Activated T-helper 9 cell treated with anti-CD3 and anti-CD28 coated beads, Interleukin-2, amount 50 U/mL, for 16 hours (primary cell): ENCODE measurements at places on chromosomes 2 and 18.

DNA sequence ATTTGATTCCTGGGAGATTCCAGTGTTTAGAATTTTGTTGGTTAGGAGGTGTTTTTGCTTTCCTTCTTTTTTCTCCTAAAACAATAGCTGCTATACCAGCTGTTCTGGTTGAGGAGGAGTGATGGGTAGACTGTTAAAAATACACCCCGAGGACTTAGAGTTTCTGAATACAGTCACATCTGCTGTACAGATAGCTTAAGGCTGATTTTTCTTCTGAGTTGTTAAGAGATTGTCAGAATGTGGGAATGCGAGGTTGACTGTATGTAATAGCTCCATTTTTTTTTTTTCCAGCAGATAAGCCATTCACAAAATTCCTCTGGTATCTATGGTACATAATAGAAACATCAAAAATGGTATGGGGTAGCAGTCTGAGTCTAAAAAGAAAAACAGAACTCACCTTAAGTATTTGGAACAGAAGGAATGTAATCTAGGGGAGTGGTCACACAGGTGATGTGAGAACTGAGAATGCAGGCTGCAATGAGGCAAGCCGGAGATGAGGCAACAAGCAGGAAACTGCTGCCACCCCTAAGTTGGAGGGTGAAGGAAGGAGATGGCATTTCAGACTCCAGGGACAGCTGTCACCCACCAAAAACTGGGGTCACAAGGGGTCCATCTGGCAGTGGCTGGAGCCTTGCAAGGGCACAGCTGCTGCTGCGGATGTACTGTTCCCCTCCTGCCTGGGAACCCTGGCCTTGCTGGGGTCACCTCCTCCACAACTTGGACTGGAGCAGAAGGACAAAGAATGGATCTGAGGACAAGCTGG lies 2.4 kb downstream of the DGKD start:
- DNase-seq = no peak

GRCh38 chr2:44459739-44460138 lies 98.0 kb downstream of the CAMKMT start:
- DNase-seq = no peak

DNA sequence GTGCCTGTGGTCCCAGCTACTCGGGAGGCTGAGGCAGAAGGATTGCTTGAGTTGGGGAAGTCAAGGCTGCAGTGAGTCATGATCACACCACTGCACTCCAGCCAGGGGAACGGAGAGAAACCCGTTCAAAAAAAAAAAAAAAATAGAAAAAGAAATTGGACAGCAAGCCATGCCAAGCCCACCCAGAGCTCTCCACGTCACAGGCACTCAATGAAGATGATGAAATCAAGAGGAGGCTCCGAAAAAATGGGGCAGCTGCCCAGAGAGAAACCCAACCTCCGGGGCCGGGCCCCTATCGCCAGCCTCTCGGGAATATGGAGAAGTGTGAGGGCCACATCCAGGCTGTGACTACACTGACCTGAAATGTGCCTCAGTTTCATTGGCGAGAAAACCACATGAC lies 40.0 kb downstream of the BIN1 start:
- no peak for DNase-seq

DNA sequence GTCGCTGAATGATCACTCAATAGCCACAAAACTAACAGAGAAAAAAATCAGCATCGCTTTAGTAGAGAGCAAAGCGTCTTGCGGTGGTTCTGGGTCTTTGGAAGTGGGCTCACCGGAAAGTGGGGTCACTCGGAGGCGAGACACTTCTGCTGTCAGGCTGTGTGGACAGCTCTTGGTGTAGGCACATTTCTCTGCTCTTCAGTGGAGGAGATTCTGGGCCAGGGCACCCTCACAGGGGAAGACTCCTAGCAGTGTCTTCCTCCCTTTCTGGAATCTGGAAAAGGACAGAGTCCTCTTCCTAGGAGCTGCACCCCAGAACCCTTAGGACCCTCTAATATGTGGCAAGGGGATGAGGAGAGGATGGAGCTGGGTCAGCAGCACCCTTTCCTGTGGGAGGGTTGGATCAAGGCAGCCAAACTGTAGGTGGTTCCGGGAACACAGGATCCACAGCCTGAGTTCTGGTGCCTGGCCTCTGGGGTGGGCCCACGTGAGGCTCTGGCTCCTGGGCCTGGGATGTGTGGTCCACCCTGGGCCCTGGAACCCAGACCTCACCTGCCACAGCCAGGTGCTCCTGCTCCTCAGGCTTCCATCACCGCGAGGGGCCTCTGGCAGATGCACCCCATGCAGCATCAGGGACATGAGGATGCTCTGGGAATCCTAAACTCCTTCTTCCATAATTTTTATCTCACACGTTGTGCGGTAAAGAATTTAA lies 25.1 kb downstream of the GPR35 start:
- no peak for DNase-seq

DNA sequence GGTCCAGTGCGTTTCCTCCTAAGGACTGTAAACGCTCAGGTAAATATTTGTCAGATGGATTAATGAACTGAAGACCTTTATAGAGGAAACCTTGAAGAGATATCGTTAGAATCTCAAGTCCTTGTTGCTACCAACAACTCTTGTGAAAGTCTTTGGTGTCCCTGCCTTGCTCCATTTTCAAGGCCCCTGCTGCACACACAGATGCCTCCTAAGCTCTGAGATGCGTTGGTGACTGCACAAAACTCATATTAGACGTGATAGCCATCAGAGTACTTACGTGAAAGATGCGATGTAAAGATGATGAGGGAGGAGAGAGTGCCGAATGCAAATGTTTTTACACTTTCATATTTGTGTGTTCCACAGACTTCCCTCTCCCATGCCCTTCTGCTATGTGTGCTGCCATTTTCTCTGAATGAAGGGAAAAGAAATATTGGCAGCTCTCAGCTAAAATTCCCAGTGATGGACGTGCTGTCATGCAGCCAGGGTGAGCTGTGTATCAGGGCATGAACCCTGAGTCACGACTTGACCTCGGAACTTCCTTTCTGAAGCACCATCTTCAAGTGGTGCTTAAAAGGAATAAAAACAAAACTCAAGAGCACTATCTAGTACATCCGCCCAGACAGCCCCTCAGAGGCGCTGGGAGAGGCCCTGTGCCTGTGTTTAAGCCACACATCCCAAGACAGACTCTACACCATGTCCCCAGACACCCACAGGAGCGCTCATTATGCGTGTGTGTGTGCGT lies 117.4 kb downstream of the FAM210A start:
- DNase-seq = no peak

DNA sequence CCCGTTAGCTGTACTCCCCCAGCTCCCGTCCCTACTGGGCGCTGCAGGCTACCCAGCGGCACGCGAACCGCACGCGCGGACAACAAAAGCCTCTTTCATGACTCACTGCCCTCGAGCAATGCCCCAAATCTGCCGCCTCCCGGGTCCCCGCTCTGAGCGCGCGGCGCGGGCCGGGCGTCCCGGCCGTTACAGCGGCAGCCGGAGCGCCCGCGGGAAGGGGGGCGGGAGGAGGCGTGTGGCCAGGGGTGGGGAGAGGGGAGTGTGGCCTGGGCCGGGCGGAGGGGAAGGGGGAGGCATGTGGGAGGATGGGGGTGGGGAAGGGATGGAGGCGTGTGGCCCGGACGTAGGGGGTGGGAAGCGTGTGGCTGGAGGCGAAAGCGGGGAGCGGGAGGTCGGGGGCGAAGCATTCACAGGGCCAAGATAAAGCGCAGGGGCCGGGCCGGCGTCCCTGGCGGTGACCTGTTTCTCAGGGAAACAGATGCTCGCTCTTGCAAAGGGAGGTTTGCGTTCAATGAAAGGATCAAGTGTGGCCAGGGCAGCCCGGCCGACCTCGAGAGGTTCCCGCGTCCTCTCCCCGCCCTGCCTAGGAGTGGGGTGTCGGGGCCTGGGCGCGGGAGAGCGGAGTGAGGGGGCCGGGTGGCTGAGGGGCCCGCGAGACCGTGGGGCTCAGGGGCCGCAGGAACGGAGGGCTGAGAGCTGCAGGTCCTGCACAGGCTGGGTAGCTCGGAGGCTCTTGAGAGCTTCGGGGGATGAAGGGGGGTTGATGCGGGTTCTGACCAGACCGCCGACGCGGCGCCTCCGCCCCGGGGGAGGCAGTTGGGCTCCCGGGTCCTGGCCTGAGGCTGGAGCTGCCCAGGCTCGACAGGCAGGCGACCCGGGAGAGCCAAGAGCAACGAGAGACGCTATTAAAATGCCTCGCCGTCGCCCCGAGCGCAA lies 3.5 kb upstream of the NEUROD1 start:
- DNase-seq = no peak

GRCh38 chr2:69592511-69592910 lies 51.0 kb downstream of the AAK1 start:
- no peak for DNase-seq

DNA sequence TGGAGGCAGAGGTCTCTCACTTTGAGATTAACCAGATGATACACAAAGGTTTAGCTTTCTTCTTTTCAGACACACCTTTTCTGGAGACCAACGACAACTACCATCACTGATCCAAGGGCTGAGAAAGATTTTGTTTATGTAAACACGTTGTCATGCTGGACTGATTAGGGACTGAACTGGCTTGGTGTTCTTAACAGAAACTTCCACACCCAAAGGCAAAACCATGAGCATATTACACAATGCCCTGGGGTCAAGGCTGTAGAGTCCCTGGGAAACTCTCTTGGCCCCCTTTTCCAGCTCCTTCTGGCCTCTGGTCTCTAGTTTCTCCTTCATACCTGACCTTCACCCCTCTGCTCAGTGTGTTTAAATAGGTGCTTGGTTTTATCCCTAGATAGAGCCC lies 447.0 kb upstream of the TCF4 start:
- DNase-seq = no peak

- DNase-seq = no peak
Observed at GRCh38 chr18:77081390-77081778, 51.2 kb downstream of the MBP start.

- DNase-seq = no peak
Observed at GRCh38 chr2:16142383-16143361, 202.3 kb downstream of the MYCN start.

DNA sequence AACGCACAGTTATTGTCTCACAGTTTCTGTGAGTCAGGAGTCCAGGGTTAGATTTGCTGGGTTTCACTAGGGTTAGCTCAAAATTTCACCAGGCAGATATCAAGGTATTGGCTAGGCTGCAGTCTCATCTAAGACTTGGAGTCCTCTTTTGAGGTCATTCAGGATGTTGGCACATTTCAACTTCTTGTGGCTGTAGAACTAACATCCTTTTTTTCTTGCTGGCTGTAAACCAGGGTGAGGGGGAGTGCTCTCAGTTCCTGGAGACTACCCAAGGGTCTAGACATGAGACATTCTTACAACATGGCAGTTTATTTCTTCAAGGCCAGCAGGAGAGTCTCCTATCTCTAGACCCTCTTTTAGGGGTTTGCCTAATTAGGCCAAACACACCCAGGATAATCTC lies 12.8 kb upstream of the CAVIN2 start:
- no peak for DNase-seq

DNA sequence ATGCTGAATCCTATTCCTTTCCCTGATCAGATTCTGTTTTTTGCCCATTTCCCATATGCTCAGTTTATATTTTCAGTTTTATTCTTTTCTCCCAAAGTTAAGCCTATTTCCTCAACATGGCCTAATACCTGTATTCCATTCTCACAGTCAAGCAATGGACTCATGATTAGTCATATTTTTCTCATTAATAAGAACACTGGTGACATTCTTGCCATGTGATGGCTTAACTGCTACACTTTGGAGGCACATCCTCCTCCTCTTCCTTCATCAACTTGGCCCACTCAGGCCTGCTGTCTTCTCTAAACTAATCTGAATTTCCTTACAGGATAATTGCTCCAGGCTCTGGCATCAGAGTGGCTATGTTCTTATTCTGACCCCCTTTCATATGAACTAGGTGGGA lies 679.2 kb downstream of the NYAP2 start:
- DNase-seq = no peak

- DNase-seq = no peak
Observed at GRCh38 chr2:99404797-99405669, 67.8 kb downstream of the EIF5B start.

DNA sequence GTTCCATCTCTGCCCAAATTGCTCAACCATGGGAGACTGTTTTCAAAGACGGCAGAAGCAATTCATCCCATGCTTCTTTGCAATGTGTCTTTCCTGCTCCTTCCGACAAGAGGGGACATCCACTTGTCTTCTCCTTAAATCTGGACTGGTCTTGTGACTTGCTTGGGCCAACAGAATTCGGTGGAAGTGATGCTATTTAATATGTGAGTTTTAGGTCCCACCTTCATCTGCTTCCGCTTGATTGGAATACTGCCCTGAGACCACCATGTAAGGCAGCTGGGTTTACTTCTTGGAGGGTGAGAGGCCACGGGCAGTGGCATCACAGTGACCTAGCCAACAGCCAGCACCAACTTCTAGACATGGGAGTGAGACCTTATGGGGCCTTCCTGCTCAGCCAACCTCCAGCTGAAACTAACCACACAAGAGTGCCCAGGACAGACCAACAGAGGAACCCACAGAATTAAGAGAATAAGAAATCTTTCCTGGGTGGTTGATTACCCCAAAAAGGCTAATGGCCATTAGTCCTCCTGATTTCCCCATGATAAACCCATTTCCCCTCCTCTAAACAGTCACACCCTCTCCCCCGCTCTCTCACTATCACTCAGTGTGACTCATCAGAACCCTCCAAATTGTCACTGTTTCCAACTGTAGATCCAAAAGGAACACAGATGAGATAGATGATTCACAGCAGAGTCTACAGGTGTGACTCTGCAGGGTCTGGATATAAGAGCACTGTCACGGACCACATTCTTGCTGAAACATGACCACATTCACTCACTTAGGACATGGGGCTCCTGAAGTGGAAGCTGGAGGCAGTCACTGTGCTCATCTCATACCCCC lies 16.2 kb upstream of the RHOB start:
- DNase-seq = no peak

DNA sequence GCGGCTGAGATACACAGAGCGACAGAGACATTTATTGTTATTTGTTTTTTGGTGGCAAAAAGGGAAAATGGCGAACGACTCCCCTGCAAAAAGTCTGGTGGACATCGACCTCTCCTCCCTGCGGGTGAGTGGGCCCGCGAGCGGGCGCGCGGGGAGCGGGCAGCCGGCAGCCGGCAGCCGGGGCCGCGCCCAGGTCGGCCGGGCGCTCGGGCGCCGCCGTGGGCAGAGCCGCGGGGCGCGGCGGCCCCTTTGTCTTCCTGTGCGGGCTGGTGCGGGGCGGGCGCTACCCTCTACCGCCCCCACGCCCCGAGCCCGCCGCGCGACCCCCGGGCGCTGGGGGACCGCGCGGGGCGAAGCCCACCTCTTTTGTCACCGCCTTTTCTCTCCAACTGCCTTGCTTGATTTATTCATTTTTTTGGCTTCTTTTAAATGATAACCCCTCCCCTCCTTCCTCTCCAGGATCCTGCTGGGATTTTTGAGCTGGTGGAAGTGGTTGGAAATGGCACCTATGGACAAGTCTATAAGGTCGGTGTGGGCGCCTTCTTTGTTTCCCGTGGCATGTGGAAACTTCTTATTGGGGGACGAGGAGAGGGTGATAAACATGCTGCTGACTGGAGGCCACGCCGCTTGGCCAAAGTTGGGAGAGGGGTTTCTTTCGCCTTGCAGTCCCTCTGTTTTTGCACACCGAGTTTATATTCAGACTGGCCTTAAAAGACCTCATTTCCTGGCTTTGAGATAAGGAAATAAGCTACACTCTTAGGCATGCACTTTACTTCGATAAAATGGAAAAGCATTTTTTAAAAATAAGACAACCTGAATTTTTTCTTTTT lies 722 bp downstream of the MAP4K4 start:
- DNase-seq = peak; percentile 15

GRCh38 chr2:159168707-159169106 lies 117.8 kb downstream of the WDSUB1 start:
- DNase-seq = no peak
